NCI-H2081 treated with DMSO at 0.1 percent for 48 hours (cell line): ENCODE measurements at places on chromosomes 6 and 20.

GRCh38 chr6:114541794-114542193, 199.0 kb upstream of the HS3ST5 start:
- DNase-seq: no peak

DNA sequence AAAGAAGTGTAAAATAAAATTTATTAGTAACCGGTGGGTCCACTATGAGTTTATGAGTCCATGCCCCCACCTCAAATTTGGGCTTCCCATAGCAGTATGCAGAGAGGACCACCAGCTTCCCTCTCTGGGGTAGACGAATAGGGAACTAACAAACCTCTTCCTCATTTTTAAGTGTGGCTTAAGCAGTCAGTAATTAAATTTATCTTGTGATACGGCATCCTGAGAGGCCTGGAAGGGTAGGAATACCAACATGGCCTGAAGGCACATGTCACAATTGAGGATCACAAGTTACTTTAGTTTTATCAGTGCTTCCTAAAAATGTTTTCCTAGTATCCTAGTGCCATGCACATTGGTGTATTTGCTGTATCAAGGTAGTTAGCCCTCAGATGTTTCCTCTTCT, 239.9 kb downstream of the HIVEP2 start:
- no peak for DNase-seq

GRCh38 chr6:166693880-166694279, 66.8 kb upstream of the RPS6KA2 start:
- no peak for DNase-seq

GRCh38 chr20:63881451-63882226, 13.3 kb upstream of the DNAJC5 start:
- DNase-seq: no peak

DNA sequence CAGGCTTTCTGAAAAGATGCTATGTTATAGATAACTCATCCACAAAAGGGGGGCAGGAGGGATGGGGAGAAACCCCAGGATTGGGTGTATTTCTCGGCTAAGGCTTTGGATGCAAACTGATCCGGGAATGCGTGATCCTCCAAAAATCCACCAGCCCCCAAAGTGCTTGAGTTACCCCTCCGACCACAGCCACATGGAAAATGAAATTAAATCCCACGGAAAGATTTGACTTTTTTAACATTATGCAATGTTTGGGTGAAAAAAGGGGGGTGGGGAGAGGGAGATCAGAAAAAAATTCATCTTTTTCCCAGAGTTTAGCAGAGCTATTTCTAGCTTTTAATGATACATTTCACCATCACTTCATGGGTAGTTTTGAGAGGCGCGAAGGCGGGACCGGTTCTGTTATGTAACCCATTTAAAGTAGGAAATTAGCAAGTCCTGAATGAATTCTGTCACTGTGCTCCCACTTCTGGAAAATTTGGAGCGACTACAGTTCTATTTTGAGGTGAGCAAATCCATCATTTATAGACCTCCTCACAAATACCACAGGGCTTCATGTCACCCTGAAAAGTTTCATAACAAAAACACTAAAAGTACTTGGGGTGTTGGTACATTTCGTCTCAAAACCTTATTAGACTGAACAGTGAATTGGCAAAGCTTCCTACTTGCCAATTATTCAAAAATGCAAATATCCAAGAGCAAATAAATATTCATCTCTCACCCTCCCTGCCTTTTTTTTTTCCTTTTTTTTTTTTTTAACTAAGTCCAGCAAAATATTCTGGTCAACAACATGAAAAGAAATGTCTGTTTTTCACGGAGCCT, 51.9 kb upstream of the NFATC2 start:
- DNase-seq: no peak

- DNase-seq: no peak
Observed at GRCh38 chr20:48606841-48607543, 220.8 kb downstream of the PREX1 start.

DNA sequence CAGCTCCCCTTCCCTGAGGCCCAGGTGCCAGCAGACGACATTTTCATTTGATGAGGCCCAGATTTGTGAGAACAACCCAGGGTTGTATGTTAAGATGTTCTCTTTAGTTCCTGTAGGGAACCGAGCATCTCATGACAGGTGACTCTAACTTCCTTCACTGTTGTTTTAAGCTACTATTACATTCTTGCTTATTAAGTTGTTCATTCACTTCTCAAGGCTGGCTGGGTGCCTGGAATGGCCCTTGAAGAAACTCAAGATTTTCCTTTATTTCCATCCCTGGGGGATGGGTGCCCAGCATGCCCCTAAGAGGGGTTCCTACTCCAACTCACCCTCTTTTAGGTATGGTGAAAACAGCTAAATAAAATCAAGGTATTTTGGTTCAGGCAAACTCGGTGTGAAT, 111.5 kb upstream of the SYNDIG1 start:
- DNase-seq: no peak

DNA sequence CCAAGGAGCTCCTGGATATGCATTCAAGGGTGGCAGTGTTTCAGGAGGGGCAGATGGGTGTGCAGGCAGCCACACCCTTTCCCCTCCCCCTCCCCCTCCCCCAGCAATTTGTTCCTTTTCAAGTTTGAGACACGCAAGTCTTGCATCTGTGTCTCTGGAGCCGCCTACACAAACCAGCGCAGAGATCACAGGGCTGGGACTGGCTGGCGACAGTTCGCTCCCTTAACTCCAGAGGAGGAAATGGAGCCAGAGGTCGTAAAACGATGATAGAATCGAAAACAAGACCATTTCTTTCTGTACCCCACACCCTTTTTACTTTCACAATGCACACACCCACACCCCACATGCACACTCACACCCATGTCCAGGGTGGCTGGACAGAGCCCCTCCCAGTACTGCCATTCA, 163.1 kb downstream of the LY86 start:
- no peak for DNase-seq

GRCh38 chr6:76381612-76382011, 309.1 kb upstream of the IMPG1 start:
- DNase-seq: no peak

DNA sequence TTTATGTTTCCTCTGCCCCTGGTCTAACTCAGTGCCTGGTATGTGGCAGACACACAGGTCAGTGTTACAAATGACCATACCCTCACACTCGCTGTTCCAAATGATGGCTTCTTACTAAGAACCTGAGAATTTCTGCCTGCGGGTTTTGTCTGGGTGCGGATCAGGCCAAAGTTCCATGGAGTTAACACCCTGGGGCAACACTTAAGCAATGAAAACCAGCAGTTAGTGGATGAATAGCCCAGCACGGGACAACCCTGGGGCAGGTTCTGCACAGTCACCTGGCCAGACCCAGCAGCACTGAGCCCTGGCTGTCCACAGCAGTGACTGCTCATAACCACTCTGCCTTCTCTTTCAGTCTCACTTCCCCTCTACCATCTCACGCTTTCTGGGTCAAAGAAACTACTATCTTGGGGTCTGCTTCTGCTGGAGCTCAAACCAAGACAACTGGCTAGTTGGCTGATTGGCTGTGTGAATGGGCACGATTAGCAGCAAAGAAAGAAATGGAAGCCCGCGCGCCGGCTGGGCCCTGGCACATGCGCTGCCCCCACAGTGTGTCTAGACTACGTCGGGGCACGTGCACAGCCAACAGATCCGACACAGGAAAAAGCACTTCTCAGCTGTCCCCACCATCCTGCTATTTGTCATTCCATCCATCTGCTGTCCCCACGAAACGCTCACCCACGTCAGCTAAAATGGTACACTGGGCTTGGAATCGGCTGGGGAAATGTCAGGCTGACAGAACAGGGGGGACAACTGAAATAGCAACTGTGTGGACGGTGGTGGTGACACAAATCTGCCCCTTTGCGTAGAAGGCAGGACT, 36.6 kb downstream of the MGME1 start:
- no peak for DNase-seq

DNA sequence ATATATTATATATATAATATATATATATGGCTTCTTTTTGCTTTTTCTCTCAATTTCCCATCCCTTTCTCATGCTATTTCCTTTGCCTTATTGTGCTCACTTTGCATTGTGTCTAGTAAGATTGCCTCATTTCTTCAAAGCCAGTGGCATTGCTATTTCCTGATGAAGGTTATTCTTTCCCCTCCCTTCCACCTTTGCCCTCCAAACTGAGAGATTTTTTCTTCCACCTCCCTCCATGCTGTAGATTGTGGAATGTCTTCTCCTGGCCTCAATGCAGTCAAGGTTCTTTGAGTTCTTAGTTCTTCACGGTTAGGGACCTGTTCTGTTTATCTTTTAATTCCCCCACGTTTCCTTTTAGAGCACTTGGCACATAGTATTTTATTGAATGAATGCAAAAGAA, 17.2 kb downstream of the SH3BGRL2 start:
- DNase-seq: no peak

DNA sequence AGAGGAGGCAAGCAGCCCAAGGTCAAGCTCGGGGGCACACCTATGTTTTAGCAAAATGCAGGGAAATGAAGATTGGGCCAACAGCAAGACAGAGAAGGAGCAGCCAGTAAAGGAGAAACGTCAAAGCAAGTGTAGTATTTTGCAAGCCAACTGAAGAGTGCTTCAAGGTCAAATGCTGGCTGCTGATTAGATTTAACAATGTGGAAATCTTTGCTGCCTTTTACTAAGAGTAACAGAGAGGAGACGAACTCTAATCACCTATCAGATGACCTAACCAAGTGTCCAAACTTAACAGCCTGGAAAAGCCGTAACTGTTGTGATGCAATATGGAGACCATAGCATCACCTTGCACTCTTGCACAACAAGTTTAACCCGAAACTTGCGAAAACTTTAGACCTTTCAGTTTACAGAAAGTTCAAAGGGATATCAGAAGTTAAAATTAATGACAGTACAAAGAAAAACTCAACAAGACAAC, 30.4 kb downstream of the AKIRIN2 start:
- DNase-seq: no peak

- no peak for DNase-seq
Observed at GRCh38 chr6:43838276-43839036, 68.4 kb downstream of the VEGFA start.
